Astrocyte of the hippocampus (primary cell): ENCODE measurements at places on chromosomes 16 and 17.
A peak's percentile ranks its signal among the peaks of the same experiment; 100 is the strongest.

GRCh38 chr17:12136646-12137045 is 116.0 kb downstream of the MAP2K4 start:
- peak; percentile 57 for DNase-seq

GRCh38 chr17:75393523-75394331 is 11.8 kb downstream of the GRB2 start:
- peak; percentile 99 for DNase-seq

GRCh38 chr16:10558746-10559641 is 21.4 kb downstream of the EMP2 start:
- DNase-seq: peak; percentile 50

DNA sequence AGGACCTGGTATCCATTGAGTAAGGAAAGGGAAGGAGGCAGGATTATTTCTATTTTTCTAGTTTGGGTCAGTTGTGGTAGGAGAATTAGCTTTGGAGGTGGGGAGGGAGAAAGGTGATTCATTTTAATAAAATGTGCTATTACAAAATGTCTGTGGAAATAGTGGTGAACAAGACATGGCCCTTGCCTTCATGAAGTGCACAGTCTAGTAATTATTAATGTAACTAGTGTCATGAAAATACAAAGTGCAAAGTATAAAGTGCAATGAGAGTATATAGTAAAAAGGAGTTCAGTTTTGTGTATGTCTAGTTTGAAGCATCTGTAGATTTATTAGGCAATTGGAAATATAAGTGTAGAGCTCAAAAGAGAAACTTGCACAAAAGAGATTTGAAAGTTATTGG is 11.9 kb downstream of the NFATC3 start:
- no peak for DNase-seq

- no peak for DNase-seq
Measured at GRCh38 chr17:61353615-61354014, 46.0 kb upstream of the TBX2 start.

GRCh38 chr17:807523-808294 is 25.6 kb downstream of the MRM3 start:
- no peak for DNase-seq

DNA sequence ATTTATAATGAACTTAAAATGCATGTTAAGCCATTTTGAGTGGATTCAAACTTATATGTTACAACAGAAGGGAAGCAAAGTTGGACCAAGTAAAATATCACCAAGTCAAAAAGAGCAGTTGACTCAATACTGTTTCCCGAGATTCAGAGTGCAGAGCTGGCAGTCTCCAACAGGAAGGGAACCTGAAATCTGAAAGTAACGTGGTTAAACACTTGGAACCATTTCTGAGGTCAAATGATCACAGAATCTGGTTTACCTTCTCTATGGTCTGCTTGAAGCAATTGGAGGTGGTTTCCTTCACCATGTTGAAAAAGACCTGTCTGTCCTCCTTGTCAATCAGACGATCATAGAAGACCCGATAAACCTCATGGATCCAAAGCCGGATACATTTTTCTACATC is 86.5 kb downstream of the LYRM1 start:
- DNase-seq: no peak

DNA sequence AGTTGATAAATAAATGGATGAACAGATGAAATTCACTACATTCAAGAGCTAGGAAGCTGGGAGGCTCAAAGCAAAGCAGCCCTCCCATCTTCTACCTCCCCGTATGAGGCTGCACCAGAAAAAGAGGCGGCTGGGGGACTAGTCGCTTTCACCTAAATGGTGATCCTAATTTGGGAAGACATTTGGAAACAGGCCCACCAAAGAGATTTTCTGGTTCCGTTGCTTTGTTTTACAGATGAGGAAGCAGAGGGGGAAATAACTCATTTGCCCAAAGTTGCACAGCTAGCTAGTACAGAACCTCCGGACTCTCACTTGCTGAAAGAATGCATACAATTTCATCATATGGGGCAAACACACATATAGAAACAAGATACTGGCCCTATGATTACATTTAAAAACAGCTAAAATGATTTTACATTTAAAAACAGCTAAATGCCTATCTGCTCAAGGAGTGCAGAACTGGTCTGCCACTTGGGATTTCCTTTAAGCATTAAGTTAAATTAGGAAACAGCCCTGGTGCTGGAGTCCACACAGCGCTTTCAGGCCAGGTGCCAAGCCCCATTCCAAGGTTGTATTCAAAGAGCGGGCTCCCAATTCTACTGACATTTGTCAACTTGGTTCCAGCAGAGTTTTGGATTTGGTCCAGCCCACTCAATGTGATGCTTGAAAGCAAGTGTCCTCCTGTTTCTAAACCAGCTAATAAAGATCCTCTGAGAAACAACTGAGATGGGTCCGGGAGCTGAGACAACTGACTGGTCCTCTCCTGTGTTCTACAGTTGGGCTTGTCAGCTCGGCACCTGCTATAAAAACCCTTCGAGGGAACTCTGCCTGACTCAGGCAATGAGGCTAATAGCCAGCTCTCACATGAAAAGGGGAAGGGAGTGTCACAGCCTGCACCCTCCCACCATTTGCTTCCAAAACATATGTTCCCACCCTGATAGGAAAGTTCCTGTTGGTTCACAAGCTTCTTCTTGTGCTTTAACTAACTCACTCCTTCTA is 11.7 kb downstream of the ERN1 start:
- DNase-seq: peak; percentile 38

GRCh38 chr16:69179328-69180010 is 7.5 kb upstream of the SNTB2 start:
- DNase-seq: peak; percentile 81

DNA sequence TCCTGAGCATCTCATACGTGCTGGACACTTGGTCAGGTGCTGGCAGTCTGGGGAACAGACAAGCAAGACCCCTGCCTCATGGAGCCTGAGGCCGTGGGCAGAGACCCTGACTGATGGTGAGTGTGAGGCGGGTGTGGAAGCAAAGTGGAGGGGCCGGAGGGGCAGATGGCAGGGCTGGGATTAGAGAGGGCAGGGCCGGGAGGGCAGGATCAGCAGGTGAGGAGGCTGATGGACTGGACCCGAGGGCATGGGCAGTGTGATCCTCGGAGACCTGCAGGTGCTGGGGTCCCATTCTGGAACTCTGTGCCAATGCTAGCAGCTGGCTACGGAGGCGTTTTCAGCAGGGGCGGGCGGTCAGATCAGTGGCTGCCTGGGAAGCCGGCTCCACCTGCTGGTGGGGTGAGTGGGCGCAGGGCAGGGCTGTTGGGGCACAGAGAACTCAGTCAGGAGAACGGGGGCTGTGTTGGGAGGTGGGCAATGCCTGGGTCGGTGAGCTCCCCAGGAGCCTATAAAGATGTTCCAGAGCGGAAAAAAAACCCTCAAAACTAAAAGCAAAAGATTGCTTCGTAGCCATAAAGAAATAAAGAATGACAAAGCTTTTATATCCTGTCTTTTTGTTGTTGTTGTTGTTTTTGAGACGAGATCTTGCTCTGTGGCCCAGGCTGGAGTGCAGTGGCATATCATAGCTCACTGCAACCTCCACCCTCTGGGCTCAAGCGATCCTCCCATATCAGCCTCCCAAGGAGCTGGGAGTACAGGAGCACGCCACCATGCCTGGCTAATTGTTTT is 8.9 kb upstream of the C16orf74 start:
- no peak for DNase-seq

- DNase-seq: no peak
Measured at GRCh38 chr17:21021208-21021803, 21.5 kb downstream of the USP22 start.

GRCh38 chr16:72926177-72927070 is 121.5 kb downstream of the ZFHX3 start:
- DNase-seq: no peak

GRCh38 chr16:425740-426114 is 278 bp downstream of the RAB11FIP3 start:
- DNase-seq: peak; percentile 65

- no peak for DNase-seq
Measured at GRCh38 chr16:87172632-87173031, 144.6 kb downstream of the C16orf95 start.

- peak; percentile 69 for DNase-seq
Measured at GRCh38 chr16:17416461-17417311, 54.1 kb downstream of the XYLT1 start.

DNA sequence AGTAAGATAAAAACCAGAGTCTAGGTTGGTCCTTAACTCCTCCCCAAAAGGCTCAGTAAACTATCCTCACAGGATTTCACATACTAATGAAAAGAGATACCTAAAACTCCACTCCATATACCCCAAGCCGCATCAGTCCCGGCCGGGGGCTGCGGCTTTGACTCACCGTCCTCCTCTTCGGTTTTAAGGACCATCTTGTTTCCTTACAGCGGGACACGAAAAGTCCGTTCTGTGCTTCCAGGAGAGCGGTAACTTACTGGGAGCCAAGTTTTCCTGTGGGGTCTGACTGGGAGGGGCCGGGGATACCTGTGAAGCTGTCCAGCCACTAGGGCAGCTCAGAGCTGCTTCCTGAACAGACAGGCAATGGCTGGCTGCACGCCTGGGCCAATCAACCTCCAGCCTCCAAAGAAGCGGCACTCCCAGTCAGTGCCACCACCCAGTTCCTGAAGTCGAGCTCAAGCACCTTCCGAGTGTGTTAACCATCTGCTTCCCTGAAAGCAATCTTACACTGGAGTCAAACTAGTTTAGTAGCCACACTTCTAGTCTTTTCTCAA is 45.5 kb downstream of the CYTH1 start:
- no peak for DNase-seq

DNA sequence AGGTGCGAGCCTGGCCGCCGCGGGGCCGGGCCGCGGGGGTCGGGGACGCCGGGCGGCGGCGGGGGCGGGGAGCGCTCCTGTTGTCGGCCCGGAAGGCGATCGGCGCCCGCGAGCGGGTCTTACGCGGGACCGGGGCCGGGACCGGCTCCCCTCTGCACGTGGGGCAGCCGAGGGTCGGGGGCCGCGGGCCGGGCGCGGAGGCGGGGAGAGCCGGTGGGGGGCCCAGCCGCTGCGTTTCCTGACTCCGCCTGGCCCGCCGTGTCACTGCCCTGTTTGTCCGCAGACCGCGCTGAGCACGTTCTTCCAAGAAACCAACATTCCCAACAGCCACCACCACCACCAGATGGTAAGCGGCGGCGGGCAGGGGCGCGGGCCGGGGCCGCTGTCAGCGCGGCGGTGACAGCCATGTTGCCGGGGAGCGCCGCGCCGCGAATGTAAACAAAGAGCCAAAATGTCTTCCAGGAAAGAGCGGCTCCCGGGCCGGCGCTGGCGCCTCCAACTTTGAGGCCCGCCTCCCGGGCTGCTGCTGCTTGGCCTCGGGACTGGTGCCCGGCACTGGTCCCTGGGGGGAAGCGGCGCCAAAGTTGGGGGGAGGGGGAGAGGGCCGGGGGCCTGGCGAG is 586 bp downstream of the UBALD2 start:
- peak; percentile 76 for DNase-seq
